ENCODE measurements at places on chromosomes 12 and 14.

- DNase-seq: no peak
Measured at GRCh38 chr14:105899071-105899641, 372.8 kb downstream of the TMEM121 start.

DNA sequence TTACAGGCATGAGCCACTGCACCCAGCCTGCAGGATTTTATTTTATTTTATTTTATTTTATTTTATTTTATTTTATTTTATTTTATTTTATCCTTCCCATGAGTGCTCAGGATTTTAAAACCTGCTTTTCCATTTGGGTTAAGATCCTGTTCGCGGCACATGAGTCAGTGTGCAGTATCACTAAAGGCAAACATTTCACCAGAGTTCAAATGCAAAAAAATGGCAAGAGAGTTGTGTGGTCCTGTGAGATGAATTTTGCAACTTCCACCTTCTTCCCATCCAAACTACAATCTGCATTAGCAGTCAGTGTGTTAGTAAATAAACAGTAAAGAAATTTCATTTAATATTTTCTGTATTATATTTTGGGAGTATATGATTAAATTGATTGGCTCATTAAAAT, 29.0 kb downstream of the MOAP1 start:
- no peak for DNase-seq

- DNase-seq: no peak
Measured at GRCh38 chr14:60968099-60968498, 12.8 kb downstream of the TRMT5 start.

DNA sequence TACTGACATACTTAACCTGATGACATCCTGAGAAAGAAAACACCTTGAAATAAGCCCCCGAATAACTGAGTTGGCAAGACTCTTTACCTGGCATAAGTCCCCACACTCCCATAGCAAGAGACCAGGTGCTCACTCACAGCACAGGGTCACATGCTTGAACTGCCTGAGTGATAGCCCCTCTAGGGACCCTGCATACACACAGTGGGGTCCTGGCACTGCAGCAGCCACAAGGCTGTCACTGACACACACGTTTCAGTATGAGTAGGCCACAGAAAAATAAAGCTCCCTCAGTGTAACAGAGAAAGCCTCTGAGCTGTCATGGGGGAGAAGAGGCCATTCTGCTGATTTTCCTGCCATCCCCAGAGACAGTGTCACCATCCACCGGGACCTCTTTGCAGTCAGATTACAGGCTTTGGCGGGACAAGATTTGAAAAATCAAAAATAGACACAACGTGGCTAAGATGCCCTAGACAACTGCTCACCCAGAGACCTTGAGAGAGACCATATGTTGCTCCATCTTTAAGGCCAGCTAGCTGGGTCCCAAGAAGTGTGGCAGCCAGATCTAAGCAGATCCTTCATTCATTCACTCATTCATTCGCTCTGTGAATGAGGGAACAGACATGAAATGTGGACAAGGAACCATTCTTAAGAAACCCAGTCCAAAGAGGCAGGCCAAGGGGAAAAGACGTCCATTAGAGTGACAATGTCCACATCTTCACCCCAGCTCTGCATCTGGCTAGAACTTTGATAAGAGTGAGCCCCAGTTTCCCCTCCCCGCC, 1.6 kb downstream of the SCARB1 start:
- peak; percentile 45 for DNase-seq

DNA sequence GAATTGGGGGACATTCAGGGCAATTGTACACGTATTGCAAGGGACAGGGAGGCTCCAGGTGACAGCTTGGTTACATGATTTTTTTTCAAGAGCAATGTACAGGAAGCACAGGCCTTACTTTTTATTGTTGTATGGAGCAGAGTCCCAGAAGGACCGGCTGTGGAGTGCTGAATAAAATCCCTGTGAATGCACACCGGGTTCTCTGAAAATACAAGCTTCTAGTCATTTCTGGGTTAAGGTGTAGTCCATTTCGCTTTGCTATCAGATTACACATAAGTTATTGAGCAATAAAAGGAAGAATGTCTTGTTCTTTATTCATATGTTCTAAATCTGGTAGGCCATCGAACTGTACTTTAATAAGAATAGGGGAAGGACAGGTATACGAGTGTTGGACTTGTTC, 52.2 kb downstream of the PDE3A start:
- DNase-seq: no peak

- DNase-seq: no peak
Measured at GRCh38 chr12:43169115-43169681, 382.8 kb downstream of the ADAMTS20 start.

- no peak for DNase-seq
Measured at GRCh38 chr12:53214687-53215455, 7.8 kb upstream of the ITGB7 start.

- no peak for DNase-seq
Measured at GRCh38 chr12:8038659-8039114, 6.2 kb downstream of the FOXJ2 start.

DNA sequence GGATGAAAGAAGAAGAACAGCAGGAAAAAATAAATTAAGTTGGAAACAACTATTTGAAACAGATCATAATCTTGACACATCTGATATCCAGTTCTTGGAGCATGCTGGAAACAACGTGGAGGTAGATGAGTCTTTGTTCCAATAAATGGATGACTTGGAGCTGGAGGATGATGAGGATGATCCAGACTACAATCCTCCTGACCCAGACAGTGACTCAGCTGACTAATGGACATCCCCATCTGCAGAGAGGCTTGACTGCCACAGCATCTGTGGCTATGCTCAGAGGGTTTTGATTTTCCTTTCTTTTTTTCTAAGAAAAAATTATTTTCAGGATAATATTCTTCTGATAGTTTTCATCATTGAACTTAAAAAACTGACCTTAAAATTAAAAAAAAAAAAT, 6.2 kb upstream of the ZDHHC17 start:
- no peak for DNase-seq

GRCh38 chr12:71878208-71878607, 38.6 kb downstream of the TBC1D15 start:
- no peak for DNase-seq

DNA sequence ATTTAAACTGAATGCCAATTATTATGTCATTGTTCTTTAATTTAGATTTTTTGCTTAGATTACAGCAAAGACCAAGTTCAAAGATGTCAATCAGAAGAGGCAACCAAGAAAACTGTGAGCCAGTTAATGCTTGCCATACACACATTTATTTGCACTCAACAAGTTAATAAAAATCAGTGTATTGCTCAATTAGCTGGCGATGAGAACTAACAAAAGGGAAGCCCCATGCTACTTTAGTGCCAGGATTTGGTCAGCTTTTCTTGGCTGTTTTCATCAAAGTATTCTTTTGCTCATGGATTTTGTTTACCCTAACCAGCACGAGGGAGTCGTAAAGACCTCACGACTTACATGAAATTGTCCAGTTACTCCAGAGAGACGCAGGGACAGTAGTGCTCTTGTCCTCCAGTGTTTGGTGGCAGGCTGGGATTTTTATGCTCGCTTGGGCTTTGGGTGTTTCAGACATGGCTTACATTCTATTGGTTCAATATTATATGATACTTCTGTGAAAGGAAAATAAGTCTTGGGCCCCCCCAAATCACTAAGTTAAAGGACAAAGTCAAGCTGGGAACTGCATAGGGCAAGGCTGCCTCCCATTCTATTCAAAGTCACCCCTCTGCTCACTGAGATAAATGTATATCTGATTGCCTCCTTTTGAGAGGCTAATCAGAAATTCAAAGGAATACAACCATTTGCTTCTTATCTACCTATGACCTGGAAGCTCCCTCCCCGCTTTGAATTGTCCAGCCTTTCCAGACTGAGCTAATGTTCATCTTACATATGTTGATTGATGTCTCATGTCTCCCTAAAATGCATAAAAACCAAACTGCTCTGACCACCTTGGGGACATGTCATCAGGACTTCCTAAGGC, 7.4 kb upstream of the B4GALNT1 start:
- no peak for DNase-seq

- DNase-seq: no peak
Measured at GRCh38 chr12:11677752-11678151, 28.3 kb downstream of the ETV6 start.

DNA sequence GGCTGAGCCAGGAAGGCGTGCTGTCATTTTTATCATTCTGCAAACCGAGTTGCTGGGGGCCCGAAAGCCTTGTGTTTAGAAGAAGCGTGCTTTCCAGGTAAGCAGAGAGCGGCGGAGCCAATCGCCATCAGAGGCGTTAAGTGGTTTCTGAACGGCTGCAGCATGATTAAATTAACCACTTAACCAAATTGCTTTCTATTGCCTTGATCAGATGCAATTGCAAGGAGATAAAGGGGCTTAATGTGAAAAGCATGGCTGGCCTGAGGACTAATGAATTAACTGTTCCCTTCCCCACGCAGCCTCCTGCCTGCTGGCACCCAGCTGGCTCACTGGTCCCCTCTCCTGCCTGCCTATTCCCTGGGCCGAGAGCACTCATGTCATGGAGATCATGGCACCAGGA, 36.6 kb upstream of the CHGA start:
- no peak for DNase-seq

GRCh38 chr12:47166365-47166764, 86.6 kb upstream of the AMIGO2 start:
- DNase-seq: no peak

GRCh38 chr12:17577405-17577804, 512.6 kb downstream of the RERGL start:
- DNase-seq: no peak

DNA sequence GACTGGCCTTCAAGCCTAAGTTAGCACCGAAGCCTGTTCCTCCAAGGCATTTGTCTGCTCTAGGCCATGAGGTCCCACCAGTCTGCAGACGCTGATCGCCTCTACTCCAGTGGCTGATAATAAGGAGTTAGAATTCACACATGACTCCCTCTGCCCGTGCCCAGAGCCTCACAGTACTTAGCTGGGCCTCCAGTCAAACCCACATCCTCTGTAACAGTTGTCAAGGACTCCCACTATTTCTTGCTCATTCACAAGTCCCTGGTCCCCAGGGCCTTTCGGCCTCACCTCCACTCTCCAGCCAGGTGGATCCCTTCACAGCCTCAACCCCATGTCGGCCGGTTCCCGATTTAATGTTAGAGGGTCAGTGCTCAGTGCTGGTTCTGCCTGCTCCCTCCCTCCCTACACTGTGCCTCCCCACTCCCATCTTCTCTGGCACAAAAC, 6.3 kb upstream of the KRT5 start:
- no peak for DNase-seq

DNA sequence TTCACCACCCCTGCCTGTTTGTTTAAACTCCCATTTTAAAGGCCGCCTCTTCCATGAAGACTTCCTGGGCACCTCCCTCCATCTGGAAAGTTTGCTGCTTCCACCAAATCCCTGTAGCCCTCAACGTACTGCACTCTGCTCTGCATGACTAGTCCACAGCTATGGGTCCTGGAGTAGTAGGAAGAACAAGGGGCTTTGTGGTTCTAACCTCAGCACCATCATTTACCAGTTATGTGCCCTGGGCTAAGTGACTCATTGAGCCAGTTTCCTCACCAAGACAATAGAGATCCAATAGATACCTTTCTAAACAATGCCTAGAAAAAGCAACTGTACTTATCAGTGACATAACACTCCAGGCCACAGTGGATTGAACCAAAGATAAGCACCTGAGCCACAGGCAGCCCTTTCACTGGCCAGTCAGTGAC, 8.5 kb upstream of the LTBP2 start:
- no peak for DNase-seq

DNA sequence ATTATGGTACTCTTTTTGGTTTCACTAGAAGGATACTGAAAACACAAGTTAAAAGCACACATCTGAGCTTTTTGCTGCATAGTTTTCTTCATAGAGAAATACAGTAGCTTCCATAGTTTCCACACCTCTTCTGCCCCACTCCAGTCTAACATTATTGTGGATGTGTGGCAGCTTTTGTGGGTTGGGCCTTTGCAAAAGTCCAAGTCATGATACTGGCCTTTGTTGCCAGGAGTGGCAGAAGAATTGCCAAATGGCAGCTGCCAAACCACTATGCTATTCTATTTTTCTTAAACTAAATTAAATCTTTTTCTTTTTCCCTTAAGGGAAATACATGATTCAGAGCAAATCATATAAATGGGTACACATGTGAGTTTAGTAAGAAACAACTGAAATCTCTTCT, 114.8 kb downstream of the PLEKHA5 start:
- peak; percentile 32 for DNase-seq

GRCh38 chr14:63492391-63492790, 50.8 kb downstream of the PPP2R5E start:
- DNase-seq: no peak

DNA sequence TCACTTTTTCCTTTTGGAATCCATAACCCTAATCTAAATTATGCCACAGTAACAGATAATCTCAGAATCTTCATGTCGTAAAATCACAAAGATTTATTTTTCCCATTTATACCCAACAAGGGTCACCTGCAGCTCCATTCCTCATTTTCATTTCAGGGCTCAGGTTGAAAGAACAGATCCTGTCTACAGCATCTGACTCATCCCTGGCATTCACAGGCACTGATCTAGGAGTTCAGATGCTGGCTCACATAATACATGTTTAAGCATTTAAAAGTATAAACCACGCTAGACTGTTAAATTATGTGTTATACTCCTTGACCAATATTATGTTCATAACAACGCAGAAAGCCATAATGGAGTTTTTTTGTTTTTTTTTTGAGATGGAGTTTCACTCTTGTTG, 58.3 kb downstream of the STON2 start:
- DNase-seq: no peak

DNA sequence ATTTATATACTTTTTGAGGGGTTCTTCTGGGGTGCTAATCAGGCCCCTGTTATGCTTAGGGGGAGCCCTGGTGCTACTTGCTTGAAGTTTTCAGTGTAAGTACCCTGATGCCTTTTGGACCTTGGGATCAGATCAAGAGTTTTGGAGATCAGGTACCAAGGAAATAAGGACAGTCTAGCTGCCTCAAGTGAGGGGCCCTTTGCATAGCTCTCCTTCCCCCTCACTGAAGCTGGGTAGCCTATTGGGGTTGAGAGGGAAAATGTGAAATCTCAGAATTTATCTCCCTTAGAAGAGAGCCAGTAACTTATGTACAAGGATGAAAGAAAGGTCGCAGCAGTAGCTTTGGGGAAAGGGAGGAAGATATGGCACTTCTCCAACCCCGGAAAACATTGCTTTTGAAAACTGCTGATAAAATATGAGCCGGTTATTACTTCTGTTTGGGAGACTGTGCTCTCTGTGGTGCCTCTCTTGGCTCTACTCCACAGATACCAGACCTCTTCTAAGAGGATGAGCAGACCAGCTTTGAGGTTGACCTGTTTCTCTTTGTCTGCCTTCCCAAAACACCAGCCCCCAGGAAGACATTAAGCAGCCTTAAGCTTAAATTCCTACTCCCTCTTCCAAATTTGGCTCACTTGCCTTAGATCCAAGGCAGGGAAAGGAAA, 8.8 kb upstream of the AMHR2 start:
- no peak for DNase-seq

DNA sequence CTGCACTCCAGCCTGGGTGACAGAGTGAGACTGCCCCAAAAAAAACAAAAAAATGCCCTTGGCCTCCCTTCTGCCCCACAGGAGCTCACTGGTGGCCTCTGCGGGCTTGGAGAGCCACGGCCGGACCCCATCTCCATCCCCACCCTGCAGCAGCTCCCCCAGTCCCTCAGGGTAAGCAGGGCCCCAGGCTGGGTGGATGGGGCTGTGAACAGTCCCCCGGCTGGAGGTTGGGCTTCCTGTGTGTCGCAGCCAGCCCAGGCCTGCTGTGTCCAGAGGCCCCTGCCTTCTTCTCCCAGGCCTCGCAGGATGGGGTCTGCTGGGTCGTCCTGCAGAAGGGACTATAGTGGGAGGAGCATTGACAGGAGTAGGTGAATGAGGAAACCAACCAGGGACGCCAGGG, 15.4 kb upstream of the PUS1 start:
- no peak for DNase-seq
